Fibroblast of upper back skin (primary cell): ENCODE measurements at places on chromosomes 2 and 18.
A peak's percentile ranks its signal among the peaks of the same experiment; 100 is the strongest.

DNA sequence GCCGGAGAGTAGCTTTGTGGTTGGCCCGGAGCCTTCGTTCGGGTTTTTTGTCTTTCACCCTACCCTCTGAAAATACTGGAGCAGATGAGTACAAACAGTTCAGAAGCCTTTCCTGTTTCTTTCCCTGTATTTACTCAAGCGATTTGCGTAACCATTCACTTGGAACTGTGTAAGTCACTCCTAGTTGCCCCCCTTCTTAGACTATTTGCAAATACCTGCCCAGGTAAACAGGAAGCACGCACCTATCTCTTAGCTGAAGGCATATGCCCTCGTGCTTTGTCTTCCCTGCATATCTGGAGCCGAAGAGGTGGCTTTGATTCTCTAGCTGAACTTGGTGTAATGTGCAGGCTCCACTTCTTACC is 1.4 kb downstream of the KCNS3 start:
- DNase-seq: no peak

- DNase-seq: peak; percentile 81
Measured at GRCh38 chr2:160583146-160583535, 89.5 kb upstream of the RBMS1 start.

- DNase-seq: no peak
Measured at GRCh38 chr18:6775237-6775636, 45.7 kb downstream of the ARHGAP28 start.

- no peak for DNase-seq
Measured at GRCh38 chr18:69945220-69946114, 2.2 kb downstream of the CD226 start.

DNA sequence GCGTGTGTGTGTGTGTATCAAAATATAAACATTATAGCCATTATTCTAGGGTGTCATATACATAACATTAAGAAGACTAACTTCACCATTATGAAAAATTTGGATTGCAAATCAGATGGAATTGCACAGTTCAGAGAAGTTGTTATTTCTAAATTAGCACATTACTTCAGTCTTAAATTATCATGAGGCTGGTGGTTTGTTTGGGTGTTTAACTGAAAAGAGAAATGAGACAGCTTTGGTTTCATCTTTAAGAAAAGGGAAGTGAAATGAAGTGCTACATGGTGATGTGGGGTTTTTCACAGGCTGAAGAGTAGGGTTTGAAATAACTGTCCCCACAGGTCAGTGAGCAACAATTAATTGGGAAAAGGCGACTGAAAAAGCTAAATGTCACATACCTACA is 161.2 kb upstream of the XIRP2 start:
- no peak for DNase-seq

DNA sequence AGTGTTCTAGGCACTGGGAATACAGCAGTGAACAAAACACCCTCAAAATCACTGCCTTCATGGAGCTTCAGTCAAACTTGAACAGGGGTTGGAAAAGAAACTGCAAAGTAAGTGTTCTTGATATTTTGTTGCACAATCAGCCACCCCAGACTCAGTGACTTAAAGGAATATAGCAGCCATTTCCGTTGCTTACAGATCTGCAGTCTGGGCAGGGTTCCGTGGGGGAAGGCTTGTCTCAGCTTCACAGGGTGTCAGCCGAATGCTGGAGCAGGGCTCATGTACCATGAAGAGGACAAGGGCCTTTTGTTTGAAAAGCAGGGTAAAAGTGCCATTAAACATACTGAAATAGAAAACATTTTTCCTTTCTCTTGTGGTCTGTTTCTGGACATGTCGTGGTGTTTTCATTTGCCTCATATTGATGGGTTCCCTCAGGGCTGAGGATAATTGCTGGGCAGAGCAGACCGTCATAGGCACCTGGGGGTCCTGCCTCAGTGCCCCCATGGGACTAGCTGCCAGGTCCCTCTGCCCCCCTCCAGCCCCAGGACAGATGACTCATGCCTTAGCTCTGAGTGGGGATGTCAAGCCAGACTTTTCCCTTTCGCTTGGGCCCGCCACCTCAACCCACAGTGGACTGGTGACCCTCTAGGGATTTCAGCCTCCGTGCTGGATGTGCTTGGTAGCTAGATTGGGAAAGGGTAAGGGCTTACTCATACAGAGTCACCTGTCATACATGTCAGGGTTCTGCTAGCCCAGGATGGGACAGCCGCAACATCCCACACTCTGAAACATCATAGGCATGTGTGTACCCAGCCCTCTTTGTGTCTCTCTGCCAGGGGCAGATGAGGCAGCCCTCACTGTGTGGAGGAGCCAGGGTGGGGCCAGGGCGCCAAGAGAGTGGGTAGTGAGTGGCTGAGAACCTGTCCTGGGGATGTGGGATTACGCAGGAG is 96.5 kb downstream of the PTPRM start:
- DNase-seq: no peak

DNA sequence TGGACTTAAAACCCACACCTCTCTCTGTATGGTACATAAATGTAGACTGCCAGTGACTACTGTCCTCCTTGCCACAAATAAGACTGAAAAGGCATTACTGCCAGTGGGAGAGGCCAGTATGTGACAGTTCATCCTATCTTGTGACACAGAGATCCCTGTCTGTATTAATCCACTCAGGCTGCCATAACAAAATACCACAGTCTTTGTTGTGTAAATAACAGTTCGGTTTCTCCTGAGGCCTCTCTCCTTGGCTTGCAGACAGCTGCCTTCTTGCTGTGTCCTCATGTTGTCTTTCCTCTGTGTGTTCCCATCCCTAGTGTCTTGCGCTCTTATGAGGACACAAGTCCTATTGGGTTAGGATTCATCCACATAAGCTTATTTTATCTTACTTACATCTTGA is 46.4 kb upstream of the IL1RL1 start:
- DNase-seq: no peak

DNA sequence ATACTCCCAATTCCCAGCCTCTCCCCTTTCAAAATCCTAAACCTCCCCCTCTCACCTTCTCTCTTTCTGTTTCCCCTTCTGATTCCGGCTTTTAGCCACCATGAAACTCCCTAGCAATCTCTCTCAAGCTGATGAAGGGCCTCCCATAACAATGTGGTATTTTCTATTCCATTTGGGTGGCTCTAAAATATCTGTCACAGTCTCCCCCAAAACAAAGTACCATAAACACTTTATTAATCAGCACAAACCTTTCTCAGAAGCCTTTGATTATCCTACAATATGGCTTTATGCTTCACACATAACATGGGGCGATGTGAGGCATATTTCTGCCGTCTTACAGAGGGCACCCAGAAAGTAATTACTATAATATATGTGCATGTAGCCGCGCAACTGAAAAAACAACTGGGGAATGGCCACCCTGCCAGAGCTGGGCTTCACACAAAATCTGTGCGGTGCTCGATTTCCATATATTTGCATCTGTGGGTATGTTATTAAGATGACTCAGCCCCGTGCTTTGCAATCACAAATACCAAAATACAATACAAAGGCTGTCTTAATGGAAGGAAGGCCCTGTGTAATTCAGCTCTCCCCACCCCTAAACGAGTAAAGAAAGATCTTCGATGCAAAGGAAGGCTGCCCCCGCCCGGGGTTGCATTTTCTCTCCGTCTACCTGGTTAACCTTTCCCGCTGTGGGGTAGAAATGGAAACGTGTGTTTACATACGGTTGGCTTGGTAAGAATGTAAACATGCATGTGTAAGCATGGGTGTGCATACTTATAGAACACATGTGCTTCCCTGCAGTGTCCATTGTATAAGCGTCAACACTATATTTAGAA is 81.4 kb downstream of the CELF4 start:
- DNase-seq: no peak

DNA sequence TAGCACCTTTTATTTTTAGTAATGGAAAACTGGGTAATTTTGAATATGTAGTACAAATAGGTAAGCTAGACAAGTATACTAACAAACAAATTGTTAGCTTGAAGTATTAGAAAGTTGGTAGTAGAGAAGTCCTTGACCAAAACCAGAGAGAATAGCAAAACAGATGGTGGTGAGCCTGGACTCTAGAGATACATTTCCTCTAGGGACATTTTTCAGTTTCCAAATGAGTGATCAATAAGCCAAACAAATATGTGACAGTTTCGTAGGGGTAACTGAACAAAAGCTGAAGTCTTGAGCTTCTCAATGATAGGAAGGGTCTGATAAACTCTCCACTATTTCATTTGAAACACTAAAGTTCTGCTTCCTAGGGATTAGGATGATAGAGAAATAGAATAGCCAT is 692.0 kb upstream of the FAM98A start:
- DNase-seq: no peak

DNA sequence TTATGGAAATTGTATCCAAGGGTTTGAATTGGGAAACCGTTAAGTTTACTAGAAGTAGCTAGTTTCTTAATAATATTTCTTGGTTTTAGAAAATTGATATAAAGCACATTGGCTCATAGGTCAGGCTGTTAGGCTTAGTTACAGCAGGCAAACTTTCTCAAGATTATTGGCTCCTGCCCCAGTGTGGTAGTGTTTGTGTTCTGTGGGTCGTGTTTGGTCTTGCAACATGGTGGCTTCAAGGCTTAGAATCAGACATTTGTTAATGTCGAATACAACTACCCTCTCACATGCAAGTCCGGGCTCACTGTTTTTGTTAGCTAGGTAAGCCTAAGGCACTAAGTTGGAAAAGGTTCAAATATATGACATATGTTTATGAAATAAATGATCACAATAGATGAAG is 19.6 kb downstream of the CERS6 start:
- no peak for DNase-seq

GRCh38 chr2:214765180-214765579 is 44.3 kb downstream of the BARD1 start:
- no peak for DNase-seq

DNA sequence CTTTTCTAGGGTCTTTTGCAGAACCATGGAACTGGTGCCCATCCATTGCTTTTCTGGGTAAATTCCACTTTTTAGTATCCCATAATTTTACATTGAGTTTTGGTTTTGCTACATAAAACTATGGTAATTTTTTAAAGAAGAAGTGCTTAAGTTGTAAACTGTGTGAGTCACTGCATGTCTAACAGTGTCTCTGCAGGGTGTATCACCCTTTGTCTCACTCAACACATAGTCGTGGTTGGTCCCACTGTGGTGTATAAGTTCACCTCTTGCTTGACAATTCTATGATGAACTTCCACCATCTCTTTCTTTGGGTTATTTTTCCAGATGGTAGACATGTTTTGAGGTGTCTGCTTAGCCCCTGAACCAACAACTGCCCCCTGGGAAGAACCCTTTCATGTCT is 10.5 kb downstream of the SCTR start:
- DNase-seq: no peak

DNA sequence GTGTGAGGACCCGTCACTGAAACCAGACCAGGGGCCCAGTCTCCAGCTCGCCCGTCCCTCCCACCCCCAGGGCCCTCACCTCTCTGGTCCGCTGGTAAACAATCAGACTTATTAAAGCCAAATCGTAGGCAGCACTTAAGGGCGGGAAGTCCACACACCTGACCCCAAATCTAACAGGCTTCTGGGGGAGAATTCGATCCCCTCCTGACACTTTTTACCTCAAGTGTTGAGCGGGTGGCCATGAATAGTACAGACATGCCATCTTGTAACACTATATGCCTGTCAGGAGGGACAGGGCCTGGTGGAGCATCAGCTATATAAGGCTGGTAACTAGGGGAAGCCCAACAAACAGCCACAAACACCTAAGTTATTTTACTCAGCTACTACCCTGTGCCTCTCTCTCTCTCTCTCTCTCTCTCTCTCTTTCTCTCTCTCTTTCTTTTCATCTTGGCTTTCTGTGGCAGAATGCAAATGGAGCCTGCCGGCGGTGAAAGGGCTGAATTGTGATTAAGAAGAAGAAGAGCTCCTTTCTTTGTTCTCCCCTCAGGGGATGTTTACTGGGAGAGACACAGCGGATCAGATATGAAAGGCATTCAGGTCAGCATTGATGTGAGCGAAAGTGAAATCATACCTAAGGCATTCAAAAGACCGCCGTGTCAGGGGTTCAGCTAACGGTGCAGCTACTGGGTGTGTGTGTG is 9.5 kb downstream of the ZEB2 start:
- DNase-seq: peak; percentile 68

- DNase-seq: no peak
Measured at GRCh38 chr2:226059961-226060627, 660.6 kb downstream of the NYAP2 start.

DNA sequence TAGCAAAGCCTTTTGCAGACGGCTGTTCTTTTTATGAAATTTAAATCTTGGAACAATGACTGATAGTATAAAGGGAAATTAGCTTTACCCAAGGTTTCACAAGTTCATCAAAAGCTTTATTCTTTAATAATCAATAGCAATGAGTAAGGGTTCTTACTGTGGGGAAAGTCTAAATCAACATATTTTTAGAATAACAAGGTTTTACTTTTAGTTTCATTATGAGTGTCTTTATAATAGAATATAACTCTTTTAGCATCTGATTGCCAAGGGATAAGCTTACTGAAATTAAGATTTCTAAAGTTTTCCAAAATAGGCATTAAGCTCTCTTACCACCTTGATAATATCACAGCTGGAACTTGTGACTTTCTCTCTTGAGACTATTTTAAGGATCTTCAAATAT is 1489.7 kb downstream of the LRP1B start:
- DNase-seq: no peak

- DNase-seq: no peak
Measured at GRCh38 chr2:47664817-47665216, 118.1 kb upstream of the MSH6 start.

DNA sequence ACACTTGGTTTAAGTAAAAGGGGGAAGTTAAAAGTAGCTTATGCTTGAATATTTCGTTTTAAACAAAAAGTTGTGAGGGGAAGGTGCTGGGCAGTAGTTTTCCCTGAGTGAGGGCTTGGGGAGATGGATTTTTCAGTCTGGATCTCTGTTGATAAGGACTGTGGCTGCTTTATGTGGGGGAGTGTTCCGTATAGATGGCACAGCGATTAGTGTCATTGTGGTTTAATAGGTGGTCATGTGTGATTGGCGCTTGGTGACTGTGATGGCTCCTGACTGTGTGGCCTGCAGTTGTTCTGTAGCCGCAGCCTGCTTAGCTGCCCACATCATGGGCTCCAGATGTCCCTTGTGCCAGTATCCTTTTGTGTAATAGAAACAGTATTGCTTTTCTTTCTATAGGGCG is 156.2 kb downstream of the WDSUB1 start:
- DNase-seq: no peak

DNA sequence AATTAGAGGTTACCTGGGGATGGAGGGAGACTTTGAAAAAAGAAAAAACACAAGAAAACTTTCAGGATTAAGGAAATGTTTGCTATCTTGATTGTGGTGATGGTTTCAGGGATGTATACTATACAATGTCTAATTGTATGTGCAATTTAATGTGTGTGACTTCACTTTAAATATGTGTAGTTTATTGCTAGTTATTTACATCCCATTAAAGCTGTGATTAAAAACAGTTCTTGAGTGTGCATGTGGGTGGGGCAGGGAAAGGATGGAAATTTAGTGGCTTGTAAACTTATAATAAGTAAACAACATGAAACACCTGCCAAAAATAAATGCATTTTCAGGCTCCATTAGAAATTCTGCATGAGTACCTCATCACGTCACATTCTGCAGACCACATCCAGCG is 167.0 kb downstream of the MYO5B start:
- no peak for DNase-seq

DNA sequence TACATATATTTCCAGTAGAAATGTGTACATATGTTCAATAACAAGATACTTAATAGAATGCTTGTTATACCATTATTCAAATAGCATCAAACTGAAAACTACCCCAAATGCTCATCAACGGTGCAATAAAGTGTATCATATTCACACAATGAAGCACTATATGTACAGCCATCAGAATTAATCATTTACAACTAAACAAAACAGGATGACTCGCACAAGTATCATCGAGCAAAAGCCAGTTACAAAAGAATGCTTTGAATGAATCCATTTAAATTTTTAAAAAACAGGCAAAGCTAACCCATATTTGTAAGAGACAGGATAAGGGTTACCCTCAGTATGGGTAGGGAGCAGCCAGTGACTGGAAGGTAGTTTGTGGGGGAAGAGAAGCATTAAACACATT is 132.8 kb upstream of the PDE1A start:
- no peak for DNase-seq
